CD4-positive, alpha-beta T cell treated with Interleukin-6 for 4 hours (primary cell): ENCODE measurements at places on chromosomes 2 and 18.

GRCh38 chr2:208265371-208265800 lies 669 bp upstream of the PIKFYVE start:
- DNase-seq, result peak; percentile 55

- DNase-seq, result no peak
Observed at GRCh38 chr2:26399771-26400376, 1.8 kb upstream of the DRC1 start.

- no peak for DNase-seq
Observed at GRCh38 chr2:215830304-215830703, 183.0 kb downstream of the MREG start.

DNA sequence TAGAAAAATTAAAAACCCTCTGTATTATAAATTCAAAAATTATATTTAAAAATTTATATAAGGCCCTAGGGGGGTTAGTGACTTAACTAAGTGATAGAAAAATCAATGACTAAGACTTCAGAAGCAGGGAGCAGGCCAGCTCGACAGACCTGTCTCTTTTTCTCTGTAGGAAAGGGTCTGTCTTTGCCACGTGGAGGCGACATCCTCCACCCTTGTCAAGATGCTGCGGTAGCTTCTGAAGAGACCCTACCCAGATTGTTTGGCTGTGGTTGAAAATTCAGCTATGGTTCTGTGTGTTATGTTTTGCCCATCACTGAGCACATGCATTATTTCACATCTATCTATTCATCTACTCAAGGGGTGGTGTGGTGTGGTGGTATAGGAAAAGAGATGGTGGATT lies 8.2 kb upstream of the SLC4A3 start:
- DNase-seq, result no peak

DNA sequence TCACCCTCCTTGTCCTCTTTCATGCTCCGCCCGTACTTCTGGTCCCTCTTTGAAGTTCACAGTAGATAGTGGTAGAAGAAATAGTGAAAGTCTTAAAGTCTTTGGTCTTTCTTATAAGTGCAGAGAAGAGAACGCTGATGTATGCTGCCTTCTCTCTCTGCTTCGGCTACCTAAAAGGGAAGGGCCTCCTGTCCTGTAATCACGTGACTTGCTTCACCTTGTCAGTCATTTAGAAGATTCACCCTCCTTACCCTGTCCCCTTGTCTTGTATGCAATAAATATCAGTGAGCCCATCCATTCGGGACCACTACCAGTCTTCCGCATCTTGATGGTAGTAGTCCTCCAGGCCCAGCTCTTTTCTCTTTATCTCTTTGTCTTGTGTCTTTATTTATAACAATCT lies 144.6 kb downstream of the ARL4C start:
- no peak for DNase-seq

- no peak for DNase-seq
Observed at GRCh38 chr2:58138396-58139030, 91.9 kb downstream of the VRK2 start.

- no peak for DNase-seq
Observed at GRCh38 chr18:55775972-55776371, 188.0 kb upstream of the TCF4 start.

DNA sequence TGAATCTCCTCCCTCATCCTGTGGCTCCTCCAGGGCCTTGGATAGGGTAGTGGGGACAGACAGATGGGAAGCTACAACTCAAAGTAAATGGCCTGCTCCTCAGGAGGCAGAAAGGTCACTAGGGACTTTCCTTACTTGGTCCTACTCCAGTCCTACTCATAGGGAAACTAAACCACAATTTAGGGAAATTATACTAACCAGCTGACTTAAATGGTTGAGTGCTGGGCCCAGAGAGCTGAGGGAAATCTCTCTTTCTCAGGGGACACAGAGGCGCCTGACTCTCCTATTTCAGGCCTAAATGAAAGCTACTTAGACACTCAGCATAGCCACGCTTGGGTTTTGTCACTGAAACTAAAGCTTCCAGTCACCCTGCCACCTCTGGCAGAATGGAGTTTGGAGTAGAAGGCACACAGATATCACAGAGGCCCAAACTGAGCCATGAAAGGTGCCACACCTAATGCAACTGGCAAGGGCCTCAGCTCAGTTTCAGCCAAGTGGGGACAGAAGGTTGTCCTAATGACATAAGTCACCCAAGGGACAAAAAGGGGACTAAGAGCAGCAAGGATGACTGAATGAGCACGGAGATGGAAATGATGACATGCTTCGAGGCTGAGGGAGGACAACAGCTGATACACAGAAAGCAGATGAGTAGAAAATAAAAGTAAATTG lies 24.0 kb downstream of the CERKL start:
- no peak for DNase-seq

DNA sequence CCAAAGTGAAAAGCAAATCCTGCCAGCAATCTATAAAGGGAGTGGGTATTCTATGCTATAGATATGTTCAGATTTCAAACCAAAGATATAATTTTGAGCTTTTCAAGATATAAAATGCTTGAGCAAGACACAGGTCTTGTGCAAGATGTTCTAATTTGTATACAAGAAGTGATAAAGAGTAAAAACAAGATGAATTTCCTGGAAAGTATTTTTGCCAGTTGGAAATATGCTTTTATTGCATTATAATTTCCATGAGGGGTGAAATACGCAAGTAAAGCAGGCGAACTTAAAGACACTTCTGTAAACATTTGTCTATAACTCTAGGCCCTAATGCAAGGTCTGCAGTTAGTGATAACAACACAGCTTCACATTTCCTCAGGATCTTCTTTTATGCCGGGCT lies 640.5 kb downstream of the TMEM182 start:
- DNase-seq, result no peak

DNA sequence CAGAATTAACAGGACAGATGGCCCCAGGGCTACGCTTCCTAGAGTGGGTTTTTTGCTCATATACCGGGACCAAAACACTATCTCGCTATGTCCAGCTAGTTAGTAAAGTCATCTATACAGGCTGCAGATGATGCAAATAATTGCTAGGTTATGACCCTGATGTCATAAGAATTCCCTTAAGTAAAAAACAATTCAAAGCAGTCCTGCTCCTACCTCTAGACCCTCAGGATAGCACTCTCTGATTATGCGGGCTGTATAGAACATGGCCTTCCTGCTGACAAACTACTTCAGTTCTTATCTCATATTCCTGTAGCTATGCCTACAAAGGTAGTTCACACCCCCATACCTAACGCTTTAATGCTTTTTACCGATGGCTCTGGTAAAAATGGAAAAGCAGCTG lies 13.2 kb downstream of the DYNAP start:
- DNase-seq, result no peak

DNA sequence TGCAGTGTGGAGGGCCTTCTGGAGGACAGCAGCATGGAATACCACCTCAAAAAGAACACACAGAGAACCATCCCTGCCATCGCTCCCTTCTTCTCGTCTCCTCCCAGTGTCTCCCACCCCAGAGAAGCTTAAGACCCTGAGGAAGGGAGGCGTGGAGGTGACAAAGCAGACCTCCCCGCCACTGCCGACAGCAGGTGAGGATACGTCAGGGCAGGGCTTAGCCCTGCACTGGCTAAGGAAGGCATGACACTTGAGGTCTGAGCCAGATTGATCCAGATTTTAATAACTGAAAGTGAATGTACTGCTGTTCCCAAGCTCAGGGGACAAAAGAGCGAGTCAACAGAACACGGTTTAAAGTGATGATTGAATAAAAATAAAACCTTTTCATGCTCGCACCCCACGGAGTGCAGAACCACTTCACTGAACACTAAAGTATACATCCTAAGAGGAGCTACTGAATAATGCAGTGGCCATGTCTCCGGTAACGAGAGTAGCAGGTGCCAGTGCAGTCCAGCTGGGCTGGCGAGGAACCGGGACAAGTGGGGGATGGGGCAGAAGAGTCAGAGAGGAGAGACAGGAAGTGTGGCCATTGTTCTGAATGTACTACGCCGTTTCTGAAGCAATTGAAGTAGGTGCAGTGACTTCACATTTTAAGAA lies 391.0 kb downstream of the CDH2 start:
- no peak for DNase-seq

DNA sequence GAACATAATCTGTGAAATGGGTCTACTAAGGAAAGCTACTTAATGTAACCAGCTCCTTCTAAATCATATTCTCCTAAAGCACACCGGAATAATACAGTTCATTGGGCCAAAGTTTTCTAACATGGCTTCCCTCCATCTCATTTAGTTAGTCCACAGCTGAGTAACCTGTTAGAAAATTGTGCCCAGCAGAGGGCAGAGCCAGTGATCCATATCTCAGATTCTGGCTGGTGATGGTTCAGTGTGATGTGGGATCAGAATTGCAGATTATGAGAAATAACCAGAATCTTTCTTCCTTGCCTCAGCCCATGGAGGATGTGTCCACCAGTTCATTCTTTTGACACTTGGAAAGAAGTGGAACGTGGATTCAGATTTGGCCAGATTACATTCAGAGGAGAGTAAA lies 9.4 kb upstream of the CTLA4 start:
- peak; percentile 55 for DNase-seq

- no peak for DNase-seq
Observed at GRCh38 chr2:204665771-204666170, 120.5 kb downstream of the PARD3B start.

DNA sequence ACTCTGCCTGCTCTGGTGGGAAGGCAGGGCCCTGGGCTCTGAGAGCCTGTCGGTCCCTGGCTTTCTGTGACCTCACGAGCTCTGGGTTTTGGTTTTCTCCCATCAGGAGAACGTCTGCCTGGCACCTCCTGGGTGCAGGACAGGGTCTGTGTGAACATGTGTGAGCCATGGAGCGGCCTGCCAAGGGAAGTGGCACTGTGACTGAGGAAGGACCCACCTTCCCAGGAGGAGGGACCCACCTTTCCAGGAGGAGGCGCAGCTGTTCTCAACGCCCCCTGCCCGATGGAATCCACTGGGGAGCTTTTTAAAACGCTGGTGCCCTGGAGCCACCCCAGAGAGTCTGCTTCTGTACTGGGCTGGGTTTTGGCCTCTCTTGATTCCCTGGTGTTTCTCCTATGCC lies 168.7 kb downstream of the GLI2 start:
- DNase-seq, result no peak

DNA sequence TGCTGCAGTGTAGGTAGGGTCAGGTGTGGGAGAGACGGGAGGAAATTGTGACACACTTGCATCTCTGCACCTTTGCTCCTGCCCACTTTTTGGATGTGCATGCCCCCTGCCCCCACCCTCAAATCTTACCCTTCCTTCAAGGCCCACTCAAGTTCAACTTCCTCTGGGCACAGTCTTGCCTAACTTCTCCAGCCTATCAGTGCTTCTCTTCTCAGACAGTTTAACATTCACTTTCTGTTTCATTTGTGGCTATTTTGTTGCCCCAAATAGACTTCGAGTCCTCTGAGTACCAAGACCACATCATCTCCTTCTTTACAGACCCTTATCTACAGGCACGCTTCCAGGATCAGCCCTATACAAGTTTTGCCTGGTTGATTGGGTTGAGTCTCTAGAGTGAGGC lies 2.7 kb downstream of the ST8SIA5 start:
- DNase-seq, result no peak

GRCh38 chr18:10022365-10022764 lies 108.5 kb downstream of the VAPA start:
- no peak for DNase-seq

DNA sequence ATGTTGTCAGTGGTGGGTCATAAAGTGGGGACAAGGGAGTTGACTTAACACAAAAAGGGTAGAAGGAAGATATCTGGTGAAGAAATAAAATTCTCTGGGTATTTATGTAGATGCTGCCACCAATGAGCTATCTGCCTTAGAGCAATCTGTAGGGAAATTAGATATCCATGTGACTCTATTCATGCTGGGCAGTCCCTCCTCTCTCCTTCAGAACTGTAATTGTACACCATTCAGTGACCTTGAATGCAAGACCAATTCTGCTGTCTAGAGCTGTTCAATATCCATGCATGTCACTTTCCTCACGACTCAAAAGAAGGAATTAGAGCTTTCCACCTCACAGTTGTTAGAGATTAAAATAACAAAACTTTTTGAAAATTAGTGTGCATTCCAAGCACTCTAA lies 28.6 kb upstream of the TDRD15 start:
- DNase-seq, result no peak

DNA sequence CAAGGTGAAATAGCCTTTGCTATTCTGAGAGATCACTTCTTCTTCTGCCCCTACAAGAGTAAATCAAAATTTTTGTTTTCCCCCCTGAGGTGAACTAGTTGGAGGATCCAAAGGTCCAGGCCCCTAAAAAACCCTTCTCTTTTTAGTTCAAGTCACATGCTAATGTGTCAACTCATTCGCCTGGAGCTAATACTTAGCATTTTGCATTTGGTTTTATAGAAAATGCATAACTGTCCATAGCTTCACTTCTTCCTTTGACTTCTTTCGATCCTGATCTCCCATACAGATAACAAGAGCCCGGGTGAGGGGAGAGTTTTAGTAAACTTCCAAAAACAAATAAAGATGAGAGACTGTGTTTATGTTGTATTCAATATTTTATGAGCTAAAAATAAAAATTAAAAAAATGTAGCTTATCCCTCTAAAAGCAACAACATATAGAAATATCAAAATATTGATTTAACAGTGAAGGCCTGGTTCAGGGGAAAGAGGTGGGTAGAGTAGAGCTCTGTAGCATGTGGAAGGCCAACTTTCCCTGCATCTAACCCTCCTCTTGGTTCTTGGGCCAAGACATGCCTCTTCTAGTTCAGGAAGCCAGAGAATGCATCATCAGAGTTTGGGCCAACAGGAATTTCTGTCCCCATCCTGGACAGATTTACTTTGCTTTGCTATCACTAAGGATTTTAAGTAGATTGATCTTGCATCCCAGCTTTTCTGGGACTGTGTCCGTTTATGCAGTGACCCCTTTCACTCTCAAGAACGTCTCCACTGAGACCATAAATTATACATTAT lies 333.8 kb downstream of the ALK start:
- no peak for DNase-seq

GRCh38 chr18:8322486-8322885 lies 286.8 kb upstream of the RAB12 start:
- DNase-seq, result no peak

DNA sequence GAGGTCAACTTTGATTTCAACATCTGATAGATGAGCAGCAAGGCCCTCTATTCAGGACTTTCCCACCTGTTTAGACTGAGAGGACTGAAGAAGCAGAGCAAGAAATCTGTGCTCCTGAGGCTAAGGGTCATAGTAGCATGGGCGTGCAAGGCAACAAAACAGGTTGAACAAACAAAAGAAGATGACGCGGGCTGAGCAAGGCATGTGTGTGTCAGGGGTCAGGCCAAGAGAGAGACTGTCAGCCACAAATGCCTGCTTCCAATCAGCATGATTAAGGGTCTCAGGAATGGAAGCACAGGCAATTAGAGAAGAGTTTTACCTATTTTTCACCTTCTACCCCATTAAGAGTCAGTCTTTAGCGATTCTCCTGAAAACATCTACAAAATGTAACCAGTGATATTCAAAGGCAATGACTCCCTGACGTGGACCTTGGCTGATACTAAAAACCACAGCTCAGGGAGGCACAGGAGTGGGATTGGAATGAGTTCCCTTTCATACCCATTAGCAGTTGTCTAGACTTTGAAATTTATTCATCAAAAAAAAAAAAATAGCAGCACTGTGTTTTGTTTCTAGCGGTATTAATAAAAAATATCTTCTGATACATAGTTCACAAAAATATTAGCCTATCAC lies 81.9 kb downstream of the DYNAP start:
- DNase-seq, result no peak
